ENCODE measurements at places on chromosomes 2 and 18. TPM values are rescaled to one million over a fixed set of nuclear protein-coding genes. Genes with fewer than 3 reads are reported as not detected.

DNA sequence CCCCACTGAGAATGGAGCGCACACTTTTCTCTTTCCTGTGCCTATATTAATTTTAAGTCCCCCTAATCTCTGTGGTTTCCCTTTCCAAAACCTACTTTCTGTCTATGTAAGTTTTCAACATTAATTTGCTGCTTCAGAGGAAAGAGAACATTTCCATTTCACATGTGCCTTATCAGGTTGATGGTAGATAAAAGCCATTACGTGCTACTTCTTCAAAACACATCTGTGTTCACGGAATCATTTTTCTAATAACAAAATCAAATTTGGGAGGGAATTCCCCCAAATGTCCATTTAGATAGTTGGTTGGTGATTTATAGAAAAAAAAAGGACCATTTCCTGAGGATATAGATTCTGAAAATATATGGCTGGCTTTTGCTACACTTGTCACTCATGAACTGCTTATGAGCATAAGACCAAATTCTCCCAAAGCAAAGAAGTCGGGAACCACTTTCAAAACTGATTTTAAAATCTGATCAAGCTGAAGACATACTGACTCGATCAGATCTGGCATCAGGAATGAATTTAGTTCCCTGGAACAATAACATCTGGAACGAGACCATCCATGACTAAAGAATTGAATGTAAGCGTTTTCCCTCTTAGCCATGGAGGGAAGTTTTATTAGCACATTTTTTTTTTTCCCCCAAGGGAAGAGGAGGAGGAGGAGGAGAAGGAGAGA is 8.2 kb downstream of the PTGR3 start:
- no peak for DNase-seq

Gene DNAJC5G
- total RNA-seq: 0.18 TPM

GRCh38 chr2:127531221-127531648 is 4.2 kb upstream of the MYO7B start:
- DNase-seq: no peak

Gene ZCCHC2
- 16.7 TPM for total RNA-seq

DNA sequence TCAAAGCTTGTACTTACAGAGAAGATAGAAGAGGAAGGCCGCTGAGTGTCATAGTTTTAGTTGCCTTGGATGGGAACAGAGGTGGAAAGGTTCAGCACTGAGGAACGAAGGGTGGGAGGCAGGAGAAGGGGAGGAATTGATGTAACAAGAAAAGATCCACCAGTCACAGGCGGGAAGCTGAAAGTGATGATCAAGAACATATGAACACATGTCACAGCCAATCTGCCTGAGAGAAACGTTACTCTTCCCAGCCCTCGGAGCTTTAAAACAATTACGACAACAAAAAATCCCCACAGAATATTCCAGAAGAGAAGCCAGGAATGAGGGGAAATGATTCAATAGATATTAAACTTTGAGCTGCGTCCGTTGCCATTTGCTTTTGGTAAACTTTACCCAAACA is 87.1 kb downstream of the TSHZ1 start:
- no peak for DNase-seq

DNA sequence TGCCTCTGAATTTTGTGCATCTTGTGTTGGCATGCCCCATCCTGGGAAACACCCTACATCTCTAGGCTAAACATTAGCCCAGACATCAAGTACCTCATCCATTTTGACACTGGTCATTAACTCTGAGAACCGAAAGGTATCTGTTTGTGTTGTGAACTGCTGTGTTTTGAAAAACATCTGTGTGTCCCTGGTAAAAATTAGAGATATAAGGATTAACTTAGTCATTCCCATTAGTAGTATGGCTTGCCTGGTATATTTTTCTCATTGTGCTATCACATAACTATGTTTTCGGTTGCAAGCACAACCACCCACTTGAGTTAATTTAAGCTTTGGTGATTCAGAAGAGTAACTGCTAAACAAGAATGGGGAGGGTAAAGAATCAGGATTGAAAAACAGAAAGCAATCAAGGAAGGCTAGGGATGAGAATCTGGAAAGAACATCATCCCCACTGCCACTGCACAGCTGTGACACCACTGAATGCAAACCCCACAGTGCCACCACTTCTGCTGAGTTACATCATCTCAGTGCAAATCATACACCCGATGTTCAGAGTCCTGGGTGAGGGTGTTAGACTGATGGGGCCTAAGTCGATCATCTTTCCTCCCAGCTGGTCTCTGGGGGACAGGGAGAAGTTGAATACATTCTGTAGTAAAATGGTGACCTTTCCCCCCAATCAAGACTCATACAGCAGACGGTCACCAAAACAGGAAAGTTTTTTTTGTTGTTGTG is 234.0 kb downstream of the EPHA4 start:
- DNase-seq: no peak

Gene ST6GAL2
- 16.3 TPM for total RNA-seq

- no peak for DNase-seq
Observed at GRCh38 chr2:157107460-157107859, 150.0 kb upstream of the GALNT5 start.

Gene SOWAHC
- total RNA-seq: 16.8 TPM
